Stimulated activated CD4-positive, alpha-beta T cell treated with anti-CD3 and anti-CD28 coated beads, Interleukin-2, amount 100 ng/mL, for 4 hours (primary cell): ENCODE measurements at places on chromosomes 7 and 10.

GRCh38 chr7:111732923-111733322 is 170.6 kb upstream of the IMMP2L start:
- DNase-seq = no peak

DNA sequence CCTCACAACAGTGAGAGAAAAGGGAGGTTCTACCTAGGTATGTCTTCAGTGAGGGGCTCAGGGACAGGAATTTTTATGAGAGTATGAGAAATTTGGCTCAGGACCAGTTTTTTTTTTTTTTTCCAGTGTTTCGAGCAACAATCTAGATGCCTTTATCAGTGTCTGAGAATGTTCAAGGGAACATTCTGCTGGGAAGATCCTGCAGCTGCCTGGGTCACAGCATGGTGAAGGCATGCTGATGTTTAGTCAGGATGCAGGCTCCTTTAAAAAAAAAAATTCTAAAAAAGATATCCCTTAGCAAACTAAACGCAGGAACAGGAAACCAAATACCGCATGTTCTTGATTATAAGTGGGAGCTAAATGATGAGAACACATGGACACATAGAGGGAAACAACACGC is 31.0 kb downstream of the SBDS start:
- DNase-seq = no peak

GRCh38 chr10:3895045-3895631 is 110.1 kb upstream of the KLF6 start:
- DNase-seq = no peak

DNA sequence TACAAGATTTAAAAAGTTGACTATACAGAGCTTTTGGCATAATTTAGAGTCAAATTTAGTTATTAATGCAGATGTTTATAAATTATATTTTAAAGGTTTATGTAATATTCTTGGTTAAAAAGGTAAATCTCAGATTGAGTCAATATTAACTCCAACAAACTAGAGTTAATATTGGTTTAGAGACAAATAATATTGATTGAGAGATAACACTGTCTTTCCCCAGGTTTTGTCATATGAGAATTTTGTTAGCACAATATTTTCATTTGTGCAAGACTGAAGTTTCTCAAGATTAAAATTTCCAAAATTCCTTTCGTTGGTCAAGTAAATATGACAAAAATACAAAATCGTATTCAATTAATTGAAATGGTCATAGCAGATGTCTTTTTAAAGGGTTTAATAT is 12.9 kb upstream of the AKR1D1 start:
- DNase-seq = no peak

GRCh38 chr10:4830551-4830950 is 4.5 kb downstream of the AKR1E2 start:
- DNase-seq = no peak

- no peak for DNase-seq
These were observed 776 bp downstream of the TMEM184A start for GRCh38 chr7:1555046-1555812.

DNA sequence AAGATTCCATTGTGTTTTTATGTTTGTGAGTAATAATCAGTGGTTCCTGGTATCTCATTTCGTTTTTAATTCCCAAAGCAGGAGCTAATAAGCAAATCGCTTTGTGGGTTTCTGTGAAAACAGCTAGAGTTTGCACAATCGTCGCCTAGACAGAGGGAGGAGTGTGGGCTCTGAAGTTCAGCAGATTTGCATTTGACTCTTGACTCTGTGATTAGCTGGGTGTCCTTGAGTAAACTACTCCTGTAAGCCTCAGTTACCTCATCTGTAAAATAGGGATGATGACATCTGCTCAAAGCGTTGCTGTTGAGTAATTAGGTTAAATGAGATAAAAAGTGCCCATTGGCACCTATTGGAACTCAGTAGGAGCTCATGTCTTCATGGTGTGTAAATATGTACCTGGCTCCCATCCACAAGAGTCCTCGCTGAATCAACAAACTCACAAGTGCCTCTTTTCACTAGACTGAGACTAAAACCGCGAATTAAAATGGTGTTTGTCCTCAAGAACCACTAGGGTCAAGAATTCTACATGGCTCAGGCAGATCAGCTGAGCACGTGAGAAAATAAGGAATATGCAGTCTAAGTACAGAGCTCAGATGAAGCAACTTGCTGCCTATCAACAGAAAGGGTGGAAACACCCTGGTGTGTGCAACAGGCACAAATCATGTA is 385.8 kb upstream of the C7orf33 start:
- no peak for DNase-seq

DNA sequence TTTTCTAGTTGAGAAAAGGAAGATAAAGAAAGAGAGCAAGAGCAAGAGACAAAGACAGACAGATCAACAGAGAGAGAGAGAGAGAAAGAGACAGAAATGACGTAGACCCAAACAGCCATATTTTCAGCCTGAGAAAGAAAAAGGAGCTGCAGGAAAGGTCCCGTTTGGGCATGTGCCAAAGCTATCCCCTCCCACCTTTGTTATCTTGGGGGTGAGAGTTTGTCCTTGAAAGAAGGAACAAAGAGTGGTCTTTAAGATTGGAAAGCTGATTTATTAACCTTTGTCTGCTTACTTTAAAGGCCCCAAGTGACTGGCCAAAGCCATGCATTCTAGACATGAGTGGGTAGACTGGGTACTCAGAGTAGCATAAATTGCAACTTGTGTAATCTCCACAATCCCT is 98.2 kb downstream of the AOAH start:
- no peak for DNase-seq

GRCh38 chr10:122087436-122087835 is 98.5 kb downstream of the TACC2 start:
- DNase-seq = no peak

GRCh38 chr10:103835096-103836050 is 20.0 kb downstream of the SH3PXD2A start:
- no peak for DNase-seq

- DNase-seq = no peak
These were observed 206.5 kb downstream of the USP6NL start for GRCh38 chr10:11404901-11405300.

- no peak for DNase-seq
These were observed 17.5 kb downstream of the OSBPL3 start for GRCh38 chr7:24962418-24962962.

GRCh38 chr10:129935867-129936152 is 28.3 kb downstream of the EBF3 start:
- DNase-seq = no peak

DNA sequence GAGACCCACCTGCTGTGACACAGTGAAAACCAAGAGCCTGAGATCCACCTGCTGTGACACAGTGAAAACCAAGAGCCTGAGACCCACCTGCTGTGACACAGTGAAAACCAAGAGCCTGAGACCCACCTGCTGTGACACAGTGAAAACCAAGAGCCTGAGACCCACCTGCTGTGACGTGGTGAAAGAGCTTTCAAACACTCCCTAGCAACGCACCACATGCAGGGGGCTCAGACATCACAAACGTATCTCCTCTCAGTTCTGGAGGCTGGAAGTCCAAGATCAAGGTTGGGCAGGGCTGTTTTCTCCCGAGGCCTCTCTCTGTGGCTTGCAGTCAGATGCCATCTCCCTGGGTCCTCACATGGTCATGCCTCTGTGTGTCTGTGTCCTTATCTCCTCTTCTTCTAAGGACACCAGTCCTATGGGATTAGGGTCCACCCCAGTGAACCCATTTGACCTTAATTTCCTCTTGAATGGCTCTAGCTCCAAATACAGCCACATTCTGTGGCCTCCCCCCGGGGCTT is 43.8 kb downstream of the INSIG1 start:
- DNase-seq = no peak

- DNase-seq = no peak
These were observed at the start of gene TBC1D12 for GRCh38 chr10:94402204-94402842. Gene TBC1D12 (plus strand): TSS chr10:94402541. CDS start chr10:94402614, 73 bp downstream.

GRCh38 chr10:120749072-120749471 is 102.1 kb upstream of the WDR11 start:
- no peak for DNase-seq
